HuH-7.5 (cell line): ENCODE measurements at places on chromosomes 4 and X.
A peak's percentile ranks its signal among the peaks of the same experiment; 100 is the strongest.

GRCh38 chr4:52234561-52235440 lies 183.7 kb downstream of the SPATA18 start:
- peak; percentile 25 for DNase-seq

DNA sequence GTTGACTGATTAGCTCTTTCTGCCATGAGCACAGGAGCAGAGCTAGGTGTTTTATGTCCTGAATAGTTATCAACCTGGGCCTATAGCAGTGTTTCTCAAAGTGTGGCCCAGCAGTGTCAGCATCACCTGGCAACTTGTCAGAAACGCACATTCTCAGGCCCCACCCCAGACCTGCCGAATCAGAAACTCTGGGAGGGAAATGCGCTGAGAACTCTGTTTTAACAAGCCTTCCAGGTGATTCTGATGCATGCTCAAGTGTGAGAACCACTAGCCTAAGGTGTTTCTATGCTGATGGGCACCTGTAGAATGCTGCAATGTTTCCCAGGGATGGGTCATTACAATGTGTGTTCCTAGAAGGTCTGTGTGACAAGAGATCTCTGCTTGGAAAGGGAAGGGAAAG lies 257.5 kb downstream of the MID1IP1 start:
- DNase-seq = no peak

- DNase-seq = no peak
Measured at GRCh38 chrX:15714529-15714928, 23.5 kb upstream of the CA5B start.

- DNase-seq = no peak
Measured at GRCh38 chr4:181897935-181898334, 345.3 kb upstream of the TENM3 start.

GRCh38 chr4:182975806-182976205 lies 58.6 kb upstream of the DCTD start:
- no peak for DNase-seq

- DNase-seq = no peak
Measured at GRCh38 chr4:127995776-127996175, 30.6 kb downstream of the ABHD18 start.

GRCh38 chr4:120843849-120844527 lies 78.5 kb downstream of the PRDM5 start:
- peak; percentile 3 for DNase-seq

DNA sequence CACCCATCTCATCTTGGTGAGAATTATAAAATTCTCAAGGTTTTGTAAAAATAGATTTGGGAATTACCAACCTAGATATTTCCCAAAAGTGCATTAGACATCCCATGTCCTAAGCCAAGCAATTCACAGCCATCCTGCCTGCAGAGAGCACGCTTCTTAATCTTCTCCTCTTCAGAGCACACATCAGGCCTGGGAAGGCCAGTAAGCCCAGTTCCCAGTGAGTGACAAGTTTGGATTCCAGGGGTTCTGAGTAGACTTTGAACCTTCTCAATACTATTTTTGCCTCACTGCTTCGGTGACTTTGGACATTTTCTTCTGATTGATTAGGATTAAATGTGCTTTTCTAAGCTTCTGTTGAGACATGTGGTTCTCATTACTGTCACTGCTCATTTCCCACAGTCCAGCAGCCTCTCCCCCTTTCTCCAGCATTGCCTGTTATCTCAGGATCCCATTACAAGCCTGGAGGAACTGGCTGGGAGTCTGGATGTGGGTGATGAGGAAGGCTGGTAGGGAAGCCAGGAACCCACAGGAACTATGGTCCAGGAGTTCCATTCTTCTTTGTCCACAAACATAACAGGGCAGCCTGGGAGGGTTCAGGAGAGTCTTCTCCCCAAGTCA lies 56.4 kb upstream of the TMEM150C start:
- no peak for DNase-seq
